ENCODE measurements at places on chromosomes 5 and 9.

GRCh38 chr9:77507212-77507961 is 140.7 kb downstream of the GNA14 start:
- no peak for DNase-seq

- DNase-seq: no peak
Measured at GRCh38 chr5:66862020-66862419, 265.8 kb downstream of the MAST4 start.

- no peak for DNase-seq
Measured at GRCh38 chr5:128796506-128796905, 168.8 kb upstream of the SLC27A6 start.

DNA sequence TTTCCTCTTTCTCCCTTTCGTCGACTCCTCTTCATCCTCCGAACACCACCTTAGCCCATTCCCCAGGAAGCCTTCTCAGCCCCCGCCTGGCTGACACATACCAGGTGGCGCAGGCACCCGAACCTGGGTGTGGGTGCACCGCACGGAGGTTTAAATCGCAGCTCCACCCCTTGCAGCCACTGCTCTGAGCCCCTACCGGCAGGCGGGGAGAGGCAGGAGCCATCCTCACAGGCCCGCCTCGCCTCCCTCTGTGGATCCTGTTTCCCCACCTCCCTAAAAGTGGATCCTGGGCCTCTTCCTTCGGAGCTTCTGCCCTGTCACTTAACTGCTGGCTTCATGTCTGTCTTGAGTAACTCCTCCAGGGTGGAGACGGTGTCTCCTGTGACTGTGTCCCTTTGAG is 110.7 kb downstream of the OLFM1 start:
- DNase-seq: no peak

DNA sequence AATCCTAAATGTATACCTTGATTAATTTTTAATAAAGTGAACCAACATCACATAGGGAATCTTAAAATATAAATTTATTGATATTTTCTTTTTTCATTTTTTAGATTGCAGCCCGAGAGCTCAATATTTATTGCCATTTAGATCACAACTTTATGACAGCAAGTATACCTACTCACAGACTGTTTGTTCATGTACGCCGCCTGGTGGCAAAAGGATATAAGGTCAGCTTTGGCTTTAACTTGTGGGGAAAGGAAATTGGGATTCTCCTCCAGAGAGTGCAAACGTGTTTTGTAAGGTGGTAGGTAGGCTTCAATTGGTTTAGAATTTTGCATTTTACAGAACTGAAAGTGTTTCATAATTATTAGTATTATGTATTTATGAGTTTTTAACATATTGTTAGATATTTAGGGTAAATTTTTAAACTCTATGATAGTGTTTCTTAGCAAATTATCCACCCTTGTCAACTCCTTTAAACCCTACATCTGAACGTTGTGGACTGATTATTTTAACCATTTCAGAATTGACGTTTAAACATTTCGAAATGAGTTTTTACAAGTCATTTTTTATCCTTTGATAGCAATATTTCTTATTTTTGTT is 17.5 kb upstream of the DHFR start:
- peak; percentile 68 for DNase-seq

- DNase-seq: no peak
Measured at GRCh38 chr9:37937366-37937765, 33.4 kb upstream of the SLC25A51 start.

DNA sequence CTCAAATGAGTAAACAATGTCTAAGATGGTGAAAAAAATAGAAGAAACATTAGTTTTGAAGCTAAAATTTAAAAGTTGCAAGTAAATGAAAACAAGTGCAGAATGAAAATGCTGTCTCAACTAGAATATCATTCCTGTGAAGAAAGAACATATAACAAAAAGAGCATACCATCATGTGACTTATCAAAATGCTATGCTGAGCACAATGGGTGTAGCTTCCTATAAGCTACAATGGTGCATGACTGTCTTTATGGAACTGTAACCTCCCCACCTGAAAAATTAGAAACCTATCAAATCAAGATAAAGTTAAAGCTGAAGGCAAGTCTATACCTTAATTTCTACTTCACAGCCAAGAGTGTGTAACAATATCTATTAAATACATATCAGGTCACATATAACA is 192.0 kb downstream of the AP3B1 start:
- DNase-seq: no peak

- no peak for DNase-seq
Measured at GRCh38 chr5:56854920-56855319, 39.6 kb downstream of the MAP3K1 start.

- no peak for DNase-seq
Measured at GRCh38 chr5:7576023-7576715, 180.2 kb downstream of the ADCY2 start.

DNA sequence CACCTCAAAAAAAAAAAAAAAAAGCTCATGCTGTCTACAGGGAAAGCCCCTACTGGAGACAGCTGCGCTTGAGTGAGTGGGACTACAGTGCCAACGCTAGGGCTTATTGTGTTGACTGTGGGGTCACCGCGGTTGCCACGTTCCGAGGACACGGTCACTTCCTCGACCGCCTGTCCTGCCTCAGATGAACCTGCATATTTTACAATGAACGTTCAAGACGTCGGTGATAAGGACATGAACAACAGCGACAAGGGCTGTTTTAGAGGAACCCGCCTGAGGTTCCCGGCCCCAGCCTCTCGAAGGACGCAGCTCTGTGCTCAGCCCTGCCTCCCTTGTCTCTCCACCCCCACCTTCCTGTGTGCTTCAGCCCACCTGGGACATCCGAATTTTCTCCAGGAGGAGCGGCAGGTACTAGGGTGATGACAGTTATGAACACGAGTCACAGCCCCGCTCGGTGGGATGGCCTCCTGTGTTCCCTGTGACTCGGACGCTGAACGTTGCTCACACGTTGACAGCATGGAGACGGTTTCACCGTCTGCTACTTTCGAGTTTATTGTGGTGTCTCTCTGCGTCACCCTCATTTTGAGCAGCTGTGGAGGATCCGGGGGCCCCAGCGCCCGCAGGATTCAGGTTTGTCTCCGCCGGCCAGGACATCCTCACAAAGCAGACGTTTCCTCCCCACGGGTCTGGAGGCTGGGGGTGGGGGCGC is 11.3 kb upstream of the DIPK1B start:
- peak; percentile 64 for DNase-seq

DNA sequence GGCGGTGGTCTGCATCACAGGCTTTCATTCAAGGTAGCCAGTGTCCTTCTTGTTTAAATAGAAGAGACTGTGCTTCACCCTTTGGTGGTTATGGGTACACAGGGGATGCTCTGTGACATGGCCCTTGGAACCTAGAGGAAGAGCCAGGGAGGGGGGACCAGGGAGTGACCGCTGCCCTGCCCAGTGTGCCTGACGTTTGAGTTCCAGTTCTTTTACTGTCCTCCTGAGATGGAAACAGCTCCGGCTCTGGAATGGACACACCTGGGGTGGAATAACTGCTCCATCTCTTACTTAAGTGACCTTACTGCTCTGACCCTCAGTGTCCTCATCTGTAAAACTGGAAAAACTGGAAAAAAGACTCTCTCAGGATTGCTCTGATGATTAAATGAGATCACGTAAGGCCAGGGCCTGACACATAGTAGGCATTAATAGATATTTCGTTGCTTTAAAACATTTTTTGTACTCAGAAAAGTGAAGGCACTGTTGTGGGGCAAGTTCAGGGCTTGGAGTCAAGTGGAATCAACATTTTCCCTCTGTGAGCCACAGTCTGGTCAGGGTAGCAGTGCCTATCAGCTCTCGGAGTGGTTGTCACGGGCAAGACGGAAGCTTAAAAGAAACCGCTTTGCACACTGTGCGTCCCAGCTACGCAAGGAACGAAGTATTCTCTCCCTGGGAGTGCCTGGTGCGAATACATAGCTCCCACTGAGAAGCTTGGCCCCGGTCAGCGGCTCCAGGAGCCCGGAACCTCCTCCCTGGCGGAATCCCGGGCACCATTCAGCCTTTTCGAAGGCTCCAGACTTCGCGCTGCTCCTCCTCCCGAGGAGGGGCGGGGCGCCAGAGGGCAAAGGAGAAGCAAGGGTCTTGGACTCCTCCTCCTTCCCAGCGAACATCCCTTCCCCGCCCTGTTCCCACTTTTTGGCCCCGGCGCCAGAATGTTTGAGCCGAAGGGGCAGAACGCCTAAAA is 5.8 kb downstream of the POU4F3 start:
- no peak for DNase-seq
